DND-41 (cell line): ENCODE measurements at places on chromosomes 7 and 10.

GRCh38 chr7:147556317-147556716 lies 1034.2 kb upstream of the C7orf33 start:
- no peak for DNase-seq

DNA sequence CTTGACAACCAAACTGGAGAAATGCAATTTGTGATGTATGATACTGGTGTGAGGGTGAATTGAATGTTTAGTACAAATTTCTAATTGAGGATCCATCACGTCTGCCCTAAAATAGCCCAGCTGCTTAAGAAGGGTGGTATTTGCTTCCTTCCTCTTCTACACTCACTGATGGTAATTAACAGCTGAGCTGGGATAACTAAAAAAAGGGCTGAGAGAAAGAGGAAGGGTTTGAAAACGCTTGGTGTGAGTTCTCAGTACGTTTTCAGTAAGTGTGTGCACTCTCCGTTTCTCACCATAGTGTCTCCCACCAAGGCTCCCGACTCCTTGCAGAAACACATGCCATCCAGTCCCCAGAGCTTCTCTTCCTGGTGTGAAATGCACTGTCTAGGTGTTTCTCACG lies 54.3 kb downstream of the MAP3K8 start:
- DNase-seq = no peak

- no peak for DNase-seq
These were observed 163.1 kb downstream of the PPP1R17 start for GRCh38 chr7:31850066-31850465.

DNA sequence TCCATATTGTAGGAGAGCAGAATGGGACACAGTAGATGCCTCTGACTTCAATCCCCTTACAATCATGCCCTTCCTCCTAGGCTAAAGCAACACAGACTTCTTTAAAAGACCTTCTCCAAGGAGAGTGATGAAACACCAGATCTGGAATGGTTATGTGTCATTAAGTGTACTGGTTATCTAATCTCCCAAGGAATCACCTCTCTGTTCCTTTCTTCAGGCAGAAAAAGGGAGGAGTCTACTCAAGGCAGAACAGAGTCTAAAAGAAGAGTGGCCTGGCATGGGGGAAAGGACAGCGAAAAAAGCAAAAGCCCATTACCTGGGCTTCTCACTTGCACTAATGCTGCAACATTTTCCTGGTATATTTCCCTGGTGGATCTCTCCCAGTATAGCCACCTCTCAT lies 2.9 kb downstream of the ELMO1 start:
- no peak for DNase-seq

- DNase-seq = no peak
These were observed 16.0 kb downstream of the CHST15 start for GRCh38 chr10:124077208-124077993.

GRCh38 chr7:157270060-157270444 lies 66.8 kb upstream of the DNAJB6 start:
- no peak for DNase-seq

DNA sequence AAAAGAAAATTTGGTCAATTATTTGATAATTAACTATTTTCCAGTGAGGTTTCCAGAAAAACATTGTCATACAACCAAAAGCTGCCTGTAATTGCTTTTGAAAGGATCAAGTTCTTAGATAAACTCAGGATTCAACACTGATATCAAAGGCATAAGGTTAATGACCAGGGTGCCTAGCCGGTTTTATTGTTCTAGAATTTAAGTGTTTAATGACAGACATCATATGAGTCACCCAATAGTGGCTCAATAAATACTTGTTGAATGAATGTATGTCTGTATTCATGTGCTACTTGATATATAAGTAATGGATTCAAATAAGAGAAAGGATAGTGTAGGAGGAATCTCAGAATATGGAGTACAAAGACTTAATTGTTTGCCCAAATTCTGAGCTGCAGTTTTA lies 196.1 kb upstream of the LRGUK start:
- no peak for DNase-seq

- no peak for DNase-seq
These were observed 14.7 kb upstream of the CPED1 start for GRCh38 chr7:120973849-120974248.

GRCh38 chr7:39633563-39634477 lies 10.4 kb downstream of the RALA start:
- DNase-seq = peak; percentile 32

- DNase-seq = no peak
These were observed 89.0 kb upstream of the STEAP4 start for GRCh38 chr7:88395715-88396114.

GRCh38 chr7:117250801-117251200 lies 72.1 kb downstream of the WNT2 start:
- DNase-seq = no peak

DNA sequence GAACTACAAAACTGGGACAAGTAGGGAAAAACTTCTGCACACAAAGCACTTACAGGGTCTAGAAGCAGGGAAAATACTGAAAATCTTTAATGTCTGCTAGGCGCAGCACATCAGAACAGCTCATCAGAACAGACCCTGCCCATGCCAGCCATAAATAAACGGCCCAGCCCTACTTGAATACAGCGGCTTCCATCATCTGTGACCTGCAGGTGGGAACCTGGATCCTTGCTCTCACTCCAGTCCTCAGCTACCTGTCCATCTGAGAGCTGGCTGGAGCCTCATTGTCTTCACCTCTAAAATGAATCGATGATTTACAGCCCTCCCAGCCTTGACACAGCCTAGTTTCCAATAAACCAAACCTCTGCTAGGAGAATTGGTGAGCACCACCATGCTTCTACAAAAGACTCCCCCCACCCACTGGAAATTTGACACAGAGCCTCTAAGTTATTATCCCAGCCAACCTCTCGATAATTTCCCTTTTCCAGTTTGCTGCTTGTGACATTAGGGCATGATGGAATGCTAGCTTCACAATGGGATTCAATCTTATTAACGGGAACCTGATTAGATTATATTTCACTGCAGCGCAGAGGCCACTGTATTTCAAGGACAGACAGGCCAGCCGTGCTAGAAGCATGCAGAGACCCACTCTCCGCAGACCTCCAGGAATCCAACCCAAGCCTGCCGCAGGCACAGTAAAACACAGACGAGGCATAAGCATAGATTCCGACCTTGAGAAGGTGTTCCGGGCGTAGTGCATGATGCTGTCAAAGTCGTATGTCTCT lies 61.6 kb upstream of the OPALIN start:
- DNase-seq = no peak

GRCh38 chr7:100726996-100727761 lies 6.2 kb upstream of the ZAN start:
- DNase-seq = no peak

- DNase-seq = no peak
These were observed 485.9 kb downstream of the DNAJB6 start for GRCh38 chr7:157822688-157823031.

DNA sequence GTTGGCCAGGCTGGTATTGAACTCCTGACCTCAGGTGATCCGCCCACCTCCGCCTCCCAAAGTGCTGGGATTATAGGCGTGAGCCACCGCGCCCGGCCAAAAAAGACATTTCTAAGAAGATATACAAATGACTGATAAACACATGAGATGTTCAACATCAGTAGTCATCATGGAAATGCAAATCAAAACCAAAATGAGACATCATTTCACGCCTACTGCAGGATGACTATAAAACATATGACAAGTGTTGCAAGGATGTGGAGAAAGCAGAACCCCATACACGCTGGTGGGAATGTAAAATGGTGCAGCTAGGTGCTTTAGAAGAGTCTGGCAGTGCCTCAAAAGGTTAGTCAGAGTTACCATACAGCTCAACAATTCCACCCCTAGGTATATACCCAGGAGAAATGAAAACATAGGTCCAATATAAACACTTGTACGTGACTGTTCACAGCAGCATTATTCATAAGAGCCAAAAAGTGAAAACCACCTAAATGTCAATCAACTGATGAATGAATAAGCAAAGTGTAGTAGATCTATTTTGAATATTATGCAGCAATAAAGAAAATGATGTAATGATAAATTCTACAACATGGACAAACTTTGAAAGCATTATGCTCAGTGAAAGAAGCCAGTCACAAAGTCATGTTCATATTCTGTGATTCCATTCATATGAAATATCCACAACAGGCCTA lies 24.5 kb downstream of the TMEM209 start:
- no peak for DNase-seq

- DNase-seq = no peak
These were observed 80.5 kb downstream of the ABCA13 start for GRCh38 chr7:48251766-48252165.

DNA sequence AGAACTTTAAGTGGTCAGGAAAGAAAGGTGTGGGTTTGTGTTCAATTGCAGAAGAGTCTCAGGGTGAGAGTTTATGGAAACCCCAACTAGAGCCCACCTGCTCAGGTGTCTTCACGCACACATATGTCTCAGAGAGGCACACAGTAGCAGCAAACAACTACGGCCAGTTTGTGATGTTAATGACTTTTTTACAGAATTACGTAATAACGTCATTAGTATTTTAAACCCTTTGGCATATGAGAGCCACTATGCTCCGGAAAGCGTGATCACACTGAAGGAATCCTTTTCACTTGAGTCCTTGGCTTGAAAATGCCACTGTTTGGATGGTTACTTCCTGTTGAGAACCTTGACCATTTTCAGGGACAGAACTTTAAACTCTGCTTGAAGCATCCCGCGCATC lies 204.0 kb downstream of the PTPRN2 start:
- no peak for DNase-seq

- no peak for DNase-seq
These were observed 794.7 kb downstream of the IPMK start for GRCh38 chr10:57472823-57473619.

DNA sequence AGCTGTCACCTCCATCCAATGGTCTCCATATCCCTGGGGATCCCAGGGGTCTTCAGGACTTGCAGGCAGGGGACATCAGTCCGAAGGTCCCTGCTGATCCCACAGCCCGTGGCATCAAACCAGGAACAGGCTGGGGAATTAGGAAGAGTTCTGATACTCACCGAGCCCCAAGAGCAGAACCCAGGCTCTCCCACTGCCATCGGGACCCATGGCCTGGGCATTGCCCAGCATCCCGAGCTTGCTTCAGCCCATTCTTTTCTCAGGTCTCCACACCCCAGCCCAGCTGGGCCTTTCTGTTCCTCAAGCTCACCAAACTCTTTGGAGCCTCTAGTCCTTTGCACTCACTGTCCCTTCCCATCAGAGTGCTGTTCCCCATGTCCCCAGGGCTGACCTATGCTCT lies 280.9 kb downstream of the GRID1 start:
- no peak for DNase-seq

- DNase-seq = no peak
These were observed 1469.5 kb upstream of the CELF2 start for GRCh38 chr10:9547936-9548904.

GRCh38 chr10:109374215-109374614 lies 549.1 kb downstream of the XPNPEP1 start:
- no peak for DNase-seq

GRCh38 chr7:50838675-50839377 lies 56.1 kb upstream of the GRB10 start:
- DNase-seq = no peak

DNA sequence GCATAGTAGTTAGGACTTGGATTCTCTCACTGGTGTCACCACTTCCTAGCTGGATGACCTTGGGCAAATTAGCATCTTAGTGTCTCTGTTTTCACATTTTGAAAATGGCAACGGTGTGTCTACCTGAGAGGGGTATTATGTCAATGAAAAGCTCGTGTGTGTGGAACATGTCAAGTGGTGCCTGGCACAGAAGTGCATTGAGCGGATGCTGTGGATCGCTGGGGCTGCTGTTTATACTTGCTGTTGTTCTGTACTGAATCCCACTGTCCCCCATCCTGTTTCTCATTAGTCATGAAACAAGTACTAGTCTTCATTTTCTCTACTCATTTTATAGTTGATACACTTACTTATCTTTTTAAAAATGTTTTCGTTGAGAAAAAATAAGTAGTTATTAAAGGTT lies 26.1 kb downstream of the RBM33 start:
- DNase-seq = no peak

GRCh38 chr7:7924303-7924702 lies 44.3 kb upstream of the GLCCI1 start:
- no peak for DNase-seq

- peak; percentile 40 for DNase-seq
These were observed 863 bp downstream of the CCNY start for GRCh38 chr10:35336921-35337823.

DNA sequence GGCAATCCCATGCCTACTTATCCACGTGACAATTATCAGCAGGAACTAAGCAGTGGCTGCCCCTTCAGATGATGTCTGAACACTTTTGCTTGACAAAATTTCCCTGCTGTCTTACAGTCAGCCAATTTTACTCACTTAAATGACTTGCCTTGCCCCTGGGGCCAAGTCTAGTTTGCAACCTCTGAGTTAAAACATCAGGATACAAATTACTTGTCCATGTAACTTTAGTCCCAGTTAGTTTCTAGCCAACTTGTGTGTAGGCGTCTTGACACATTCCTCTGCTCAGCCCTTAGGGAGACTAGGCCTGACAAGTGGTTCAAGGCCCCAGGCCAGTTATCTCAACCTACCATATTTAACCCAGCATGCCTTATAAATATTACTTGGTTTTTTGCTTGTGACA lies 11.6 kb upstream of the TYSND1 start:
- DNase-seq = no peak

DNA sequence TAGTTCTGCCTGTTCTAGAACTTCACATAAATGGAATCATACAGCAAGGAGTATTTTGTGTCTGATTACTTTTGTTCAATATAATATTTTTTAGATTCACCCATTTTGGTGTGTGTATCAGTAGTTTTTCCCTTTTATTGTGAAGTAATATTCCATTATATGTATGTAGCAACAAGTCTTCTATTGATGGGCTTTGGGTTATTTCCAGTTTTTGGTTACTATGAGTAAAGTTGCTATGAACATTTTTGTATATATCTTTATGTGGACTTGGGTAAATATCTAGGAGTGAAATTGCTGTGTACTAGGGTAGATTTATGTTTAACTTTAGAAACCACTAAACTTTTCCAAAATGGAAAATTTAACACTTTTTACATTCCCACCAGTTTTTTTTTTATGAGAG lies 35.7 kb downstream of the ADK start:
- DNase-seq = no peak

DNA sequence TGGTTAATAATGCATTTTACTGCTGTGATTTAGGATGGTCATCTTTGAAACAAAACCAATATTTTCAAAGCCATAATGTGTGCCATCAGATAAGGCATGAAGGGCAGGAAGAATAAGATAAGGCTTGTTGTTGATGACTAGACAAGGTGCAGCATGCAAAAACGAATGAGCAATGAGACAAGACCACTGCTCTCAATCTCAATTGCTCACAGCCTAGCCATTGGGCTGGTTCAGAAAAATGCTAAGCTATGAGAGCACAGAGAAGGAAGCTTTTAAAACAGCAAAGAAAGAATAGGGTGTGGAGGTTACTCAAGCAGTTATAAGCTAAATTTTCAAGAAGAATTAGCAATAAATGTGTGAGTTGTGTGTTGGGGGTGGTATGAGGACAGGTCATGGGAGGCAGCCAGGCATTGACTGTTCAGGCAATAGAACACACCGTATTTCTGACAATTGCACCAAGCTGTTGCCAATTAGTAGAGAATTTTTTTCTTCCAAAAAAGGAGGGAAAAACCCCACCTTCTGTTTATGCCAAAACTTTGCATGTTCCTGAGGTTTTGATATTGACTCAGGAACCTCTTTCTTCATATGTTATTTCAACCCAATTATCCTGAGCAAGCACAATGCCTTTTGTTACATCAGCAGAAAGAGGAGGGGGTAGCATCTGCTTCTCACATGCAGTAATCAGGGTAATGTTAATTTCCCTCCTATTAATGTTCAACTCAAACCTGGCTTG lies 276.5 kb downstream of the HDAC9 start:
- DNase-seq = no peak
